ENCODE measurements at places on chromosomes 2 and 18.

GRCh38 chr2:147782141-147782930, 62.5 kb upstream of the ACVR2A start:
- no peak for DNase-seq

- DNase-seq: no peak
These were observed 21.0 kb downstream of the SNORC start for GRCh38 chr2:232890896-232891601.

- DNase-seq: no peak
These were observed 18.4 kb upstream of the ZNF521 start for GRCh38 chr18:25370391-25370790.

- no peak for DNase-seq
These were observed 184.5 kb downstream of the STK39 start for GRCh38 chr2:168062936-168063335.

DNA sequence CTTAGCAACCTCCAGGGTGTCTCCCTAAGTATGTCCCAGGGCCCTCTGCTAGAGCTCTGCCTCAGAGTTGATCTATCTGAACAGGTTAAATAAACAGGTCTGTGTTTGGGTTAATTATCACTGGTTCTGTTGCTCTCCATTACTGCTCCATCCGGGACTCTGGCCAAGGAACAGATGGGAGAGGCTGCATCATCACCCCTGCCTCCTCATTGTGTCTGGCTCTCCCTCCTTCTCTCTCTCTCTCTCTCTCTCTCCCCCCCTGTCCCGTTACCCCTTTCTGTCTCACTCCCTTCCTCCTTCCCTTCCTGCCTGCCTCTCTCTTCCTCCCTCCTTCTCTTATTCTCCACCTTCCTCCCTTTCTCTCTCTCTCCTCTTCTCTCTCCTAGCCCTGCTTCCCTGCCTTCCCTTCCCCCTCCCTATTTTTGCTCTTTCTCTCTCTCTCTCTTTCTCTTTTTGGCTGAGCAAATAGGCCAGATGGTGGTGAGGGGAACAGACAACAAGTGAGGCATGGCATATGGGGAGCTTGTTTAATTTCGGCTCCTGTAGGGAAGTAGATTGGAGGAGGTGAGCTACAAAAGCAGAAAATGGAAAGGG, 62.1 kb downstream of the SETBP1 start:
- no peak for DNase-seq

- DNase-seq: no peak
These were observed 109.1 kb upstream of the CYP1B1 start for GRCh38 chr2:38185012-38185491.

DNA sequence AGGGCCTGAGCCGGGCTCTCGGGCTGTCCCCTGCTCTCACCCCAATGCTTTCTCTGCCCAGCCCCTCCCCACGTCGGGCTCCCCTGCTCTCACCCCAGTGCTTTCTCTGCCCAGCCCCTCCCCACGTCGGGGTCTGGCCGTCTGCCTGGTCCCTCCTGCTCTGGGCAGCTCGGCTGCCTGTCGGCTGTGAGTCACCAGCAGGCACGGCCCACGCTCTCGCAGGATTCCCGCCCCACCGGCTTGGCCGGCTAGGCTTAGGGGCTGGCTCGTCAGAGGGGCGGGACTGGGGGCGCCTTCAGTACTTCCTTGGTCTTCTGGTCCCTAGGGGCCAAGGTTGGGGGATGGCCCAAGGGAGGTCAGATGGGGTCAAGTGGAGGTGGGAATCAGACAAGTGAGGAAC, 3.3 kb downstream of the BOK start:
- no peak for DNase-seq

GRCh38 chr2:161980976-161981375, 93.0 kb downstream of the DPP4 start:
- DNase-seq: no peak

GRCh38 chr2:190180313-190181122, 118.0 kb upstream of the MSTN start:
- no peak for DNase-seq

GRCh38 chr2:200443916-200444315, 66.0 kb downstream of the KCTD18 start:
- no peak for DNase-seq
